ENCODE measurements at places on chromosomes 6 and 20.

DNA sequence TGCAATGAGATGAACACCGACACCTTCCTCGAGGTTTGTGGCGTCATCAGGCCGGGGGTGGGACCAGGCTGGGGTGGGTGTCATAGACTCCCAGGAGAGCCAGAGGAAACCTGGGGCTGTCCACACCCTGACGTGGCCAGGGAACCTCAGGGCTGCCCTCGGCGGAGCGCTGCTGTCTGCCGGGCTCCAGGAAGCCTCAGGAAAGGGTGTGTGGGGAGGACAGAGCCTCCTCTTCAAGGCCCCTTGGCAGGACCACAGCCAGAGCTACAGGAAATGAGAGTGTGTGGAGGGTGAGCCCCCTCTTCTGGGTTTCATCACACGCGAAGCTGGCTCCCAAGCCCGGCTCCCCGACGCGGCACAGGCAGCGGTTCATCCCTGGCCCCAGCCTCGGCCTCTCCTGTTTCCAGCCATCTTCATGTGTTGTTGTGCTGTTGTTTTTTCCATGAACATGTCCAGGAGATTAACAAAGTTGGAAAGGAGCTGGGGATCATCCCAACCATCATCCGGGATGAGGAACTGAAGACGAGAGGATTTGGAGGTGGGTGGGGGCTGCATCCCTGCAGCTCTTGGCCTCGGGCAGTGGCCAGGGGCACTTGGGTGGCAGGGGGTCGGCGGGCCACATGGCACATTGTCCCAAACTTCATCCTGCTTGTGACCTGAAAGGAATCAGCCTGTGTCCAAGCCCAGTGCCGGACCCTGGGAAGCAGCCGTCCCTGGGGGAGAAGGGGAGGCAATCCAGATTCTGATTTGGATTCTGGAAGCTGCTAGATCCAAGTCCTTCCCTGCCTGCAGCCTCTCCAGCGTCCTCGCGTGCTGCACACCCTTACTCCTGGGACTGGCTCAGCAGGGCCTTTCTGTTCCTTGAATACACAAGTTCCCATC, 6.4 kb downstream of the NPEPL1 start:
- no peak for DNase-seq

DNA sequence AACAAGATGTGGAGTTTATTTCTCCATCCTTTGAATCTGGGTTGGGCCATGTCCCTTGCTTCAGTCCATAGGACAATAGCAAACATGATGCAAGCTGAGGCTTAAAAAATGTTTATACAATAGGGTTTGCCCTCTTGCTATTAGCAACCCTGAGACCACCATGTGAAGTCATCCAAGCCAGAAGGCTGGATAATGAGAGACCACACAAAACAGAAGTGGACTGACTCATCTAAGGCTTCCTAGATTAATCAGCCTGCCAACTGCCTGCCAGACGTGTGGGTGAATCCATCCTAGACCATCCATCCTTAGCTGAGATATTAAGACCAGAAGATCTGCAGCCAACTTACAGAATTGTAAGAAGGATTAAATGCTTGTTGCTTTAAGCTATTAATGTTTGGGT, 38.1 kb upstream of the ISM1 start:
- DNase-seq: no peak

GRCh38 chr6:41538556-41539182, 7.5 kb upstream of the FOXP4 start:
- DNase-seq: no peak

GRCh38 chr20:61885759-61886715, 179.6 kb downstream of the TAF4 start:
- DNase-seq: no peak

DNA sequence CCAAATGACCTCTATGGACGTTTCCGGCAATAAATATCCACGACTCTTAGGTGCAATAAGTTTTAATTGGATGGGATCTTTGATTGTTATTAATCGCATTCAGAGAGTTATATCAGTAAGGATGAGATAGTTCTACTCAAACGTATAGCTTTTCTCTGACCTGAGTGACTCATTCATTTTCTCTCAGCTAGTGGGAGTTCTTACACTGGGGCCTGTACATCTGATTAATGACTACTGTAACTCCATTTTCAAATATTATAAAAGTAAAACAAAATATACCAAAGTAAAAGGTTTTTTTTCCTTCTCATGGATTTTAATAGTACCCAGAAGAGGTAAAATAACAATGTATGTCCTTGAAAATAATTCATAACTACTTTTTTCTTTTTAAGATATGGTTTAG, 41.1 kb upstream of the SAMD5 start:
- no peak for DNase-seq

DNA sequence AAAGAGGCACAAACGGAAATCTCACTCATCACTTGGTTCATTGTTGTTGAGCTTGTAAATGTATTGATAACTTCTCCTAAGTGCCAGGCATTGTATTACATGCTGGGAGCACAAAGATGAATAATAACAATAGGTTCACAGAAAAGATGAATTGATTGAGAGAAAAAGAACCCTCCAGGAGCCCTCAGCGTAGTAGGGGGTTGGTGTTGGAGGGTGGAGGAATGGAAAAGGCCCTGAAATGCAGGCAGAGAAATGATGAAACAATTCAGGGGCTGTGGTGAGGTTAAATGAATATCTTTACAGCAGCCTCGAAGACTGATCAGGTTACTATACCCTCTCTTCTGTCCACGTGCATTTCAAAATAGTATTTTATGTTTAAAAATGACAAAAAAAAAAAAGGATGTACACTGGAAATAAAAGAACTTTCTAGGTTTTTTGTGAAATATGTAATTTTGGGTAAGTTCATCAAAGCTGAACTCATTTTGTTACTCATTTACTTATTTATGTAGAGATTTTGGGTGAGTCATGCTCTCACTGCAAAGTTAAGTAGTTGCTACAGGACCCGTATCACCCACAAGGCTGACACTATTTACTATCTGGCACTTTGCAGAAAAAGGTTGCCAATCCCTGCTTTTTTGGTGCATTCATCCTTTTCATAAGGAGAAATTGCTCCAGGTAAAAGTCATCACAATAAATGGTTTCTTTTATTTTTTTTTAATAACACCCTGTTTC, 277.3 kb downstream of the ZNF217 start:
- no peak for DNase-seq
